ENCODE measurements at places on chromosomes 13 and 19.

GRCh38 chr13:41542281-41542680, 84.9 kb downstream of the RGCC start:
- no peak for DNase-seq

GRCh38 chr19:35557539-35558399, 5.7 kb downstream of the ATP4A start:
- peak; percentile 59 for DNase-seq

- no peak for DNase-seq
Observed at GRCh38 chr19:33349319-33350289, 23.9 kb upstream of the CEBPG start.

GRCh38 chr19:5563008-5563431, 4.7 kb downstream of the TINCR start:
- no peak for DNase-seq
